H1 (cell line): ENCODE measurements at places on chromosomes 7 and 10.

GRCh38 chr10:75617485-75618155 is 186.2 kb downstream of the LRMDA start:
- no peak for DNase-seq

DNA sequence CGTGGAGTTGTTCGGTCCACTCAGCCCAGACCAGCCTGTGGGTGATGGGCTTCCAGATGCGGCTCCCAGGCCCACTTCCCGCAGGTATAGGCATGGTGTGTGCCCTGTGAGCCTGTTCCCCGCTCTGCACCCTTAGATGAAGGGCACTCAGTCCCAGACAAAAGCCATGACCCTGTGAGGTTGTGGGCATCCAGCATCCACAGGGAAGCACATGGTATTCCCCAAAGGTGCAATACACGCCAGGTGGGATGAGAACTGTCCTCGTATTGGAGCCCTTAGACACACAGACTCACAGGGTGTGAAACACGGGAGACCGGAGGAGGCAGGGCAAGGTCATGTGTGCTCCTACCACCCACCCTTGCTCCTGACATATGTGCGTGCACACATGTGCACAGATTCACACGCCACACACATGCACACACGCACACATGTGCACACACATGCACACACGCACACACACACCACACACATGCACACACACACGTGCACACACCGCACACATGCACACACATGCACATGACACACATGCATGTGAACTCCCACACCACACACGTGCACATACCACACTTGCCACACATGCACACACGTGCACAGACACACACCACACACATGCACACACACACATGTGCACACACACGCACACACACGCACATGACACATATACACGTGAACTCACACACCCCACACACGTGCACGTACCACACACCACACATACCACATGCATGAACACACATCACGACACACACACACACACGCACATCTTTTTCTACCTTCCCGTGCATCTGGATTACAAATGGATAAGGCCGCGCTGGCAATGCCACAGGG is 319.4 kb downstream of the WDR37 start:
- DNase-seq: peak; percentile 42

DNA sequence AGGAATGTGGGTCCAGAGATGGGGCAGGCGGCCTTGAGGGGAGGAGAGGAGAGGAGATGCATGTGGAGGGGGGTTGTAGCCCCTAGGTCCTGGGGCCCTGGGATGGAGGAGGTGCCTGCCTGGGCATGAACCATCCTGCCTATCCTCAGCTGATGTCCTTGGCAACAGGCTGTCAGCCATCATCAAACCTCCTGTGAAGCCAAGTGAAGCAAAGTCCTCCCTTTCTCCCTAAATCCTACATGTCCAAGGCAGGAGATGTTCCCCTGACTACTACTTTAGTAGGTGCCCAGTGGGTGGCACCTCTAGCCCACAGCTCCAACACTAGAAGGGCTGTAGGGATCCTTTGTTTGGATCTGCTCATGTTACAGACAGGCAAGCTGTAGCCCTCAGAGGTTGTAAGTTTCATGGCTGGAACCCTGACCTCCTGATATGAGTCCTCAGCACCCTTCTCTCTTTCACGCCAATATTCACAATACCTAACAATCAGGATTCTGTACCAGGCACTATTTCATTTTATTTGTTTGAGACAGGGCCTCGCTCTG is 66.6 kb upstream of the SYPL1 start:
- DNase-seq: no peak

GRCh38 chr10:49356944-49357343 is 38.9 kb downstream of the DRGX start:
- no peak for DNase-seq

GRCh38 chr10:16909271-16909767 is 92.1 kb upstream of the RSU1 start:
- DNase-seq: no peak

GRCh38 chr10:12586741-12587140 is 237.4 kb downstream of the CAMK1D start:
- DNase-seq: no peak

DNA sequence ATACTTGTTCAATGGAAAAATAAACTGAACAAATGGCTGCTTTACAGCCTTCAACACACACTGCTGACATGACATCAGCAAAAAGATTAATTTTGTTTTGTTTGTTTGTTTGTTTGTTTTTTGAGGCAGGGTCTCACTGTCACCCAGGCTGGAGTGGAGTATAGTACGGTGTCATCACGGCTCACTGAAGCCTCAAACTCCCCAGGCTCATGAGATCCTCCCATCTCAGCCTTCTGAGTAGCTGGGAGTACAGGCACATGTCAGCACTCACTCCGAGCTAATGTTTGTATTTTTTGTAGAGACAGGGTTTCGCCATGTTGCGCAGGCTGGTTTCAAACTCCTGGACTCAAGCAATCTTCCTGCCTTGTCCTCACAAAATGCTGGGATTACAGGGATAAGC is 10.9 kb downstream of the TARP start:
- no peak for DNase-seq

- no peak for DNase-seq
Measured at GRCh38 chr10:119133949-119134348, 30.0 kb downstream of the DENND10 start.

- DNase-seq: no peak
Measured at GRCh38 chr10:17479015-17479615, 24.7 kb upstream of the ST8SIA6 start.

- DNase-seq: no peak
Measured at GRCh38 chr10:61899997-61900828, 1.3 kb upstream of the ARID5B start.

DNA sequence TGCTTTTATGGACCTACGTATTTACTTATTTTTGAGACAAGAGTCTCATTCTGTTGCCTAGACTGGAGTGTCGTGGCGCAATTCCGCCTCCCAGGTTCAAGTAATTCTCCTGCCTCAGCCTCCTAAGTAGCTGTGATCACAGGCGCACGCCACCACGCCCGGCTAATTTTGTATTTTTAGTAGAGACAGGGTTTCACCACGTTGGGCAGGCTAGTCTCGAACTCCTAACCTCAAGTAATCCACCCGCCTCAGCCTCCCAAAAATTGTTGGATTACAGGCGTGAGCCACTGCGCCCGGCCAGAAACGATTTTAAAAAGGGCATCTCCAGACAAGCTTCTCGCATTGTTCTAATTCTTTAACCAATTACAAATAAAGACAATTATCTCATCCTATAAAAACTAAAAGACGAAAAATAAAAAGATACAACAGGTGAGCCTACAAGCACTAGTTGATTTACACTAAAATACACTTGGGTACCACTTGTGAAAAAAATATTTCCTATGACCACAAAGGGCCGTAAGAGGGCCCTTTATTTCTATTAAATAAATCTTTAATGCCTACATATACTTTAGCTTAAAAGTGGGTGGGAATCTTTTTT is 2.4 kb downstream of the TRA2A start:
- no peak for DNase-seq

GRCh38 chr7:102210787-102211186 is 75.9 kb upstream of the SH2B2 start:
- DNase-seq: no peak

DNA sequence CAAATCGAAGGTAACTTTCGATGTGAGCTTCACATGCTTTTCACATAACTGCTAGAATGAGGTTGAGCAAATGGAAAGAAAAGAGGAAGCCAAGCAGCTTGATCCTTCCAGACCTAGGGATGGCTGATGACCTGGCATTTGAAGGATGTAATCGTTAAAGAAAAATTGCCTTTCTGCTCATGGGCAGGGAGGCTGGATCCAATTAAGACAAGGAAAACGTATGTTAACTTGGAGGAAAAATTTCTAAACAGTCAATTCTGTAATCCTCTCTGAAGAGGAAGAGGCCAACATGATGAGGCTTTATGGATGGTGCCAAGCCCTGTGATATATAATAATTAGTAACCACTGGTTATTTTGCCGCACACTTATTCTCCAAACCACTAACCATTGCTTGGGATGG is 12.5 kb downstream of the GRK5 start:
- no peak for DNase-seq

- no peak for DNase-seq
Measured at GRCh38 chr7:102883098-102883860, 29.5 kb upstream of the LRRC17 start.

GRCh38 chr10:61024151-61024855 is 80.3 kb upstream of the RHOBTB1 start:
- DNase-seq: no peak

- no peak for DNase-seq
Measured at GRCh38 chr7:101058355-101058754, 26.9 kb upstream of the TRIM56 start.

- no peak for DNase-seq
Measured at GRCh38 chr7:117048114-117048866, 95.0 kb downstream of the ST7 start.

DNA sequence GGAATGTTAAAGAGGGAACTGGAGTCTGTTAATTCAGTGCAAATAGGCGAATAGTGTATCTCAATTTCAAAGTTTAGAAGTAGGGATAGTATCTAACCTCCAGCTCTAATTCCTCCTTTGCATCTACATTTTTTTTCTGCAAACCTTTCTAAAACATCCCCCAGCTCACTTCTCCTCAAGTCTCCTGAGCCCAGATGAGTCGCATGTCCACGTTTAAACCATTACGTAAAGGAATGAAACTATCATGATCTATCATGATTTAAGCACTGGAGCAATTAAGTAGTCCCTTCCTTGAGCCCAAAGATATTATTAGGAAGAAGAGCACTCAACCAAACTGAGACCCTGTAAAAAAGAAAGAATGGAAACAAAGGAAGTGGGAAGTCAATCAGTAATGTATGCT is 29.9 kb downstream of the GPR22 start:
- DNase-seq: no peak

- DNase-seq: no peak
Measured at GRCh38 chr10:33136781-33137180, 178.8 kb upstream of the ITGB1 start.
